ENCODE measurements at places on chromosomes 5 and 9. TPM values are rescaled to one million over a fixed set of nuclear protein-coding genes. Genes with fewer than 3 reads are reported as not detected.

Gene INVS
- total RNA-seq: 21.6 TPM

Gene CDKN2B
- total RNA-seq: 0.33 TPM

Gene F2R
- total RNA-seq: 5.8 TPM

DNA sequence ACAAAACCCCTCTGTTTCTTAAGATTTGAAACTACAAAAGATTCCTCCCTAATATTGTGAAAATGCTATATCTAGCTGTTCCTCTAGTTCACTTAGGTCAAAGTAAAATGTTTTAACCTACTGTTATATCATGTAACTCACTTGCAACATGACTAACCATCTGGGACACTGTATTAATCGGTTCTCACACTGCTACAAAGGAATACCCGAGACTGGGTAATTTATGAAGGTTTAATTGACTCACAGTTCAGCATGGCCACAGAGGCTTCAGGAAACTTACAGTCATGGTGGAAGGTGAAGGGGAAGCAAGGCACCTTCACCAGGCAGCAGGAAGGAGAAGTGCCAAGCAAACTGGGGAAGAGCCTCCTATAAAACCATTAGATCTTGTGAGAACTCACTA, 34.7 kb downstream of the DIMT1 start:
- no peaks in the 10 kb centered on the region for H3K27me3 ChIP-seq
- no peak overlapping the region for H3K27ac ChIP-seq

Data from T-cell (primary cell).